ENCODE measurements at places on chromosomes 1 and 21.

DNA sequence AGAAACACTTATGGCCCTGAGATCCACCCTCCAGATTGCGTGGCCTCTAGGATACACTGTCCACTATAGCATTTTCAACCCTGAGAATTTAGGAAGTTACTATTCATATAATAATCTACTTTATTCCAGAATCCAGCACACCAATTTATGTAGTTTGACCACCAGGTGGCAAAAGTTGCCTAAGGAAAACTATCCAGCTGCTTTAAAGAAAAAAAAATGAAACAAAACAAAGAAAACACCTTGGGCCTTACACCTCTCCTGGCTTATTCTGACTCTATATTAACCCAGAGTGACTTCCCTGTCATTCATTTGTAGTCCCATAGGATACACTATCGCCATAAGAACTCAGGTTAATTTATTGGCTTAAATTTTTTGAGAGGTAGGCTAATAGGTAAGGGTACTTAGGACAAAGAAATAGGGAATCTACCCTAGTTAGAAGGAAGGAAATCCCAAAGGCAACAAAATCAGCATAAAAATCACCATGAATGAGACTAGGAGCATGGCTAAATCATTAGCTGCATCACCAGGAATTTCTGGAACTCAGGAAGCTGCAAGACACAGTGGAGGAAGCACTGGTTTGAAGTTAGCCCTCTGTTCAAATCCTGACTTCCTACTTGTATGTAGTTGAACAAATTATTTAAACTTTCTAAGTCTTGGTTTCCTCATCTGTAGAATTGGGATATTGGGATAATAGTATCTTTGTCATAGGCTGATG is 107.5 kb downstream of the SPAG17 start:
- DNase-seq = peak; percentile 18

DNA sequence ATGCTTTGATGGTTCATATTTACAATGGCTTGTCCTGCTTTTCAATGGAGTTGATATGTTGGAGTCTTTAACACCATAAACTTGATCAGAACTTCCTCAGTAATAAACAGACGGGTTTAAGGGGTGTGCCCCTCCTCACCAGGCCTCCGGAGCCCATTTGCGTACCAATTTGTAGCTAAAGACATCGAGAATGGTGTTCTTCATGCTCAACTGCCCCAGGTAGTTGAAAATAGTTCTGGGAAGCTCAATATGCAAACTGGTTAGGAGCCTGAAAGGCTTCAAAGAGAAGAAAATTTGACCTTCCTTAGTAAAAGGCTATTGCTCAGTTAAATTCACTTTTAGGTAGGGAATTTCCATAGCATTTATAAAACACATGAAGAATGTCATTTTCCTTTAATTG is 68.1 kb upstream of the RRP15 start:
- no peak for DNase-seq

DNA sequence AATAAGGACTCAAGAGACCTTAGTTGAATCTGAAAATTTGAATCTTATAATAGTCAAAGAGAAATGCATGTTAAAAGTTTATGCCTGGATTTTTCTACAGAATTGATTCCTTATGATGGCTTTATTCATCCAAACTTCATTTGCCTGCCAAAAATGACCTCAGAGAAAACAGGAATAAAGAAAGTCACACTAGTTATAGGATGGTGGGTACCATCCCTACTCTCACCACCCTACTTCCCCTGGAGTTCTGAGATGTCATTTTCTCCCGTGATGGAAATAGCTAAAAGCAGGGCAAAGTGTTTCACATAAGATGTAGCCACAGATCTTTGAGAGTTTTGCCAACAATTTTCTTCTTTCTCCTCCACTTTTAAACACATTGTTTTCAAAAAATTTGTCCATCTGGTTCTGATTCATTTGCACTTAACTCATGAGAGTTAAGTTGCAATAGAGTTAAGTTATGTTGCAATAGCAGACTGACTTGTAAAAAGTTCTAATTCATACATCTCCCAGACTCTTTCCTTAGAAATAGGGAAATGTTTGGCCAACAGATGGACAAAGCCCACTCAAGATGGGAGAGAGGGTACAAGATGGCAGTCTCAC is 384.6 kb downstream of the PLPP3 start:
- DNase-seq = no peak

- no peak for DNase-seq
Observed at GRCh38 chr1:156745881-156746280, 5.0 kb upstream of the MRPL24 start.

DNA sequence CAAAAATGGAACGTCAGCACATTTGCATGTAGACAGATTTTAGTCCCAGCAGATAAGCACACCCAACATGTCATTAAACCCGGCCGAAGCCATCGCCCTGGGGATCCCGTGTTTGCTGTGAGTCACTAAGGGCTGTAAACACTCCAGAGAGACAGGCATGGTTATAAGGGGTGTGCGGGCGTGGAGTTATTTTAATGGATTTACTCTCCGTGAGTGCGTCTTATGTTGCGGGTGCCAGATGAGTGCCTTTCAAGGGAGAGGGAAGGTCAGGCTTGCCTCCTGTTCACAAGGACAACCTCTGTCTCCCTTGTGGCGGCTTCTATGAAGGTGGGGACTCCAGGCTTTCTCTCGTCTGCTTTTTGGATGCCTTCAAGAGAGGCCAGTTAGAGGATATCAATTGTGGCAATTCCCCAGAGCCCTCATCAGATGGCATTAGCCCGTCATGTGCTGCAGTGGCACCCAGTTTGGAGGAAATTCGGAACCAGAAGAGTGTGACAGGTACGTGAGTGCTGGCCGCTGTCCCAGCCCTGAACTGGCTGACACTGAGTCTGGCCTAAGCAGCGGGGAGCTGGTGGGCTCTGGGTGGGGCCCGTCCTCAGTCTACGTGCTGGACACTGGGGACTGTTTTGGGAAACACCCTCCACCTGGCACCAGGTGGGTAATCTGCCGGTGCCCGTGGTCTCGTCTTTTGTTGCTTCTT is 223.8 kb upstream of the TMEM51 start:
- peak; percentile 55 for DNase-seq

DNA sequence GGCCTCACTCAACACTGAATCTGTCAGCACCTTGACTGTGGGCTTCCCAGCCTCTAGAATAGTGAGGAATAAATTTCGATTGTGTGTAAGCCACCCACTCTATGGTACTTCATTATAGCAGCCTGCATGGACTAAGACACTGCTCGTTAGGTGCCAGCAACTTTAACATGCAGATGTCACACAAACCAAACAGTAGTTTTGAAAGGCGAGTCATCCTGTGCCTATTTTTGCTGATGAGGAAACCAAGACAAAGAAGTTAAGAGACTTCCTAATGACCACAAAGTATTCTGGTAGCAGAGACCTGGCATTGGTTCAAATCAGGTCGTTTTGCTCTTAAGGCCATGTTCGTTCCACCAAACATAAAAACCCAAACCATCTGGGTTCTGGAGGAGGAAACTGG is 42.9 kb downstream of the BATF3 start:
- no peak for DNase-seq

DNA sequence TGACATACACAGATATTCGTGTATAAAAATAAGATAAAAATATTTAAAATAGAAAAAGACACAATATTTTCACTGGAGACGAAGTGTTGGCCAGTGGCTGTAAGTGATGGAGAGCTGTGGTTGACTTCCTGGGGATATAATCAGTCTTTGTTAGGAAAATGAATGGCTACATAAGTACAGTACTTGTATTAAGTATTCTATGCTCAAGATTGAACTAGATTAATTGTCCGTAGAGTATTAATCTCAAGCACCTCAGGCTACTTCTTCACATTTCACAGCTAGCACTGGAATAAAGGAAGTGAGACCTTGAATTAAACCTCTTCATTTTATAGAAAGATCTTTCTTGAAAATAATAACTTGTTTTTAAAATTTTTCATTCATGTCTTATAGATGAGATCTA is 39.0 kb upstream of the RGS5 start:
- DNase-seq = no peak

DNA sequence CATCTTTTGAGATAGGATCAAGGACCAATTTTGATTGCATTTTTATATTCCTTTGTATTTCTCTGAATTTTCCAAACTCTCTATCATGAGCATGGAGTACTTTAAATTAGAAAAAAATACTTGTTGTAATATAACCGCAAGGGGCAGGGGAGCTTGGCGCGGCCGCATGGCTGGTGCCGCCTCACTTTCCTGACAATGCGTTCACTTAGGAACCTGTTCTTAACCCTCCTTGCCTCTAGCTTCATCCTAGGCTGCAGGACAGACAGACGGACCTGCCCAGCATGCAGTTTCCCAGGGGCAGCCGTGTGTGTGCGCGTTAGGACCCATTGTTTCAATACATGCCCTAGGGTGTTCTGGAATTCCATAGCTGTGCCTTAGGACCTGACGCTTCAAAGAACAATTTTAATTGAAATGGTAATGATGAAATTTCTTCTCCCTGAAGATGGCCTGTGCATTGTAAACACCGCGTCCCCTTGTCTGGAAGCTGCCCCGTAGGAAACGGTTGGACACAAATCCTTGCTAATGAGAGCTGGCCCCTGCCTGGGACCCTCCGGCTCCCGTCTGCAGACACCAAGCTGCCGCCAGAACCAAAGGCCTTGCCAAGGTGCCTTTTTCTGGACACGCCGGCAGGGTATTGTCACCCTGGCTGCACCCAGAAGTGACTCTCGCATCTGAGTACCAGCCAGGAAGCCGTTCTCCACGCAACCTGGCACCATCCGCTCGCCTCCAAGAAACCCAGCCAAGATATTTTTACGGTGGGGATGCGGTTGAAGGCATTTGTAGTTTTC is 466.4 kb downstream of the NPHP4 start:
- no peak for DNase-seq

DNA sequence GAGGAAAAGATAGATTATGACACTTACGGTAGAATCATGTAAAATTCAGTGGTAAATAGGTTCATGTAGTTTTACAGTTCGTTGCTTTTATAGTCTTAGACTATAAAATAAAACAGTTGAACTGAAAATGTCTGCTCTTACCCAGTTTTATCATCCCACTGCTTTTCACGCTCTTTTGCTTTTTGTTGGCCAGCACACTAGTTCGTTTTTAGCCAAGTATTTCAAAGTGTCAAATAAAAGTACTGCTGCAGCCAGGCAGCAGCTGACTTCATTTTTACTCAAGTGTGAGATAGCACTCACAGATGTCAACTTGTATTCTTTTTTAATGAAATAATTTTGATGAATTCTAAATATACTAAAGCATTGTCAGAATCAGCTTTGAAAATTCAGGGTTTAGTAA is 18.5 kb upstream of the BTG3 start:
- DNase-seq = no peak

- DNase-seq = no peak
Observed at GRCh38 chr1:29460694-29461093, 224.4 kb downstream of the PTPRU start.

- no peak for DNase-seq
Observed at GRCh38 chr21:45860493-45861155, 120.9 kb upstream of the COL6A1 start.

- DNase-seq = no peak
Observed at GRCh38 chr1:109807402-109807801, 43.7 kb upstream of the EPS8L3 start.

GRCh38 chr1:176745945-176746344 is 283.0 kb downstream of the PAPPA2 start:
- no peak for DNase-seq

- DNase-seq = no peak
Observed at GRCh38 chr1:168134642-168135041, 2.1 kb downstream of the GPR161 start.

Data from NCI-H2171 (cell line).